Thoracic aorta (tissue), 2 donors: ENCODE measurements at places on chromosomes 12 and 14.

DNA sequence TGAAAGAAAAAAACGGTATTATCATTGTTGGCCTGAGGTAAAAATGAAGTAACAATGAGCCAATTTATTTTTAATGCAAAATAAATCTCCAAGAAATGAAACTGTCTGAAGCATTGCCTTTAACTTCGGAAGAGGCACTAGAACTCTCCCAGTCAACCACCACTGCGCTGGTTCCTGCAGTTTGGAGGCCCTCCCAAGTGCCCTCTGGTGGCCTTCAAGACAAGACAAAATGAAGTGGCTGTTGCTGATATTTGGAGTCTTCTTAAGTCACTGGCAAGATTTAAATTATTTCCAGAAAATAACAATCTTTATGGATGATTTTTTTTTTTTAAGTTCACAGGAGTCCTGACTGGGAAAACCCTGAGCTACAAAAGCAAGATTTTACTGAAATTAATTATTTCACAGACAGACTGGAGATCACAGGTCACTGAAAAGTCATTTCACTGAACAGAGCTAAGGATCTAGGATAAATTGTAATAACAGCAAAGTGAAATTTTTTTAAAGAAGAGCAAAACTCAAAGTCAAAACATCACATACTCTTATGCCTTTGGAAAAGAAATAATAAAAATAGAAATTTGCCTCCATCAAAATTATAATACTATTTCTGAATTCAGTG, 58.2 kb downstream of the DICER1 start:
- DNase-seq: no peak

- no peak for DNase-seq
These were observed 22.4 kb downstream of the ASB2 start for GRCh38 chr14:93953739-93954515.

- DNase-seq: no peak
These were observed 19.5 kb upstream of the GAS2L3 start for GRCh38 chr12:100553936-100554335.

DNA sequence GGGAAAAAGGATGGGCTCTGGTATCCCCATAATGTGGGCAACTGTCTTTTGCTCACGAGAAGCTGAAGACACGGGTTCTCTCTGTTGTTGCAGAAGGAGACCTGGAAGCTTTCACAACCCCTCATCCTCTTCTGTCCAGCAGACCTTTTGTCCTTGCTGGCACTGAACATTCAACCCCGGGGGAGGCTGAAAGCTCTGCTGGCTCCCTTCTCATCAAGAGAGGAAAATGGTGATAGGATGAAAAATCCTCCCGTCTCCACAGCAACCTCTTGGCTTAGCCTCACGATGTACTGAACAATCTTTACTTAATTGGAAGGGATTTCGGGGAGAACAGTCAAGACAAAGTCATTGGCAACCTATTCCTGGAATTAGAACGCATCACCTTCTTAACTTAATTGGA, 39.0 kb downstream of the ELK3 start:
- DNase-seq: no peak

- DNase-seq: no peak
These were observed 326.1 kb downstream of the NAV3 start for GRCh38 chr12:78156751-78157150.

- no peak for DNase-seq
These were observed 41.2 kb upstream of the FKBP4 start for GRCh38 chr12:2753536-2753935.

DNA sequence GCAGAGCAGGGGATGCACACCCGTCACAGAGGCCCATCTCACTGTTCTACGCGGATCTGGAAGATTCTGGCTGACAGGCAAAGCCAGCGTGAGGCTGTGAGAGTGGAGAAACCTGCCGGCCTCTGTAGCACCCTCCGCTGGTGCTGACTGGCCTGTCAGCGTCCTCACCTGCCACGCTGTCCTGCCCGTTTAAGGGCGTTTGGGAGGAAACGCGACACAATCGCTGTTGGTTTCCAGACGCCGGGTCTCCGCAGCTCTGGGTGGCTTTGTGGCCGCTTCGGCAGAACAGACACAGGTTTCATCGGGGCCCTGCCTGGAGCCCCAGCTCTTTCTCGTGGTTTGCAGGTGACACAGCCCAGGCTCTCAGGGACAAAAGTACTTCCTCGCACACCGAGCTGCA, 70.6 kb downstream of the NOC4L start:
- no peak for DNase-seq

GRCh38 chr12:115172521-115172920, 488.5 kb upstream of the TBX3 start:
- no peak for DNase-seq

GRCh38 chr12:67068761-67069450, 200.3 kb upstream of the CAND1 start:
- no peak for DNase-seq

DNA sequence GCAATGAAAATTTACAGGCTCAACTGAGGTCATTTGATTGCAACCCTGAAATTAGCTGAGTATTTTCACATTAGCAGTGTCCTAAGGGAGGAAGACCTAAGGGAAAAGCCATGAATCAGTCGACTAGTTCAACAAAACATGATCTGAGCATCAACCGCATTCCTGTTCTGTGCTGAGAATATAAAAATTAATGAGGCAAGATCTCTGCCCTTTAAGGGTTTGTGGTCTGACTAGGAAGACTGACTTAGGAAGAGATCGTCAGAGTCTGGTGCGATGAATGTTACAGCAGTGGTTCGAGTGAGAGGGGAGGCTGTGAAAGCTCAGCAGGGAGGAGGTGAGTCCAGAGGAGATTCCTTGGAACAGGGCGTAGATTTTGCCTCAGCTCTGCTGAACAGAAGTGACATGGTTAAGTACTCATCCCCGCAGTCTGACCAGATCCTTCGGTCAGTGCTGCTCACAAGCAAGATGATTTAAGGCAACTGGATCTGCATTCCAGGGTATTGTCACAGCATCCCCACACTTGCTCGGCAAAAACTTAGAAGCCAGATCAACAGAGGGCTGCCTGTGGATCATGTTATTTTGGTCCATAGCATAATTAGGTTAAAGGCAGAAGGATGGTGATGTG, 49.6 kb downstream of the BMAL2 start:
- no peak for DNase-seq

DNA sequence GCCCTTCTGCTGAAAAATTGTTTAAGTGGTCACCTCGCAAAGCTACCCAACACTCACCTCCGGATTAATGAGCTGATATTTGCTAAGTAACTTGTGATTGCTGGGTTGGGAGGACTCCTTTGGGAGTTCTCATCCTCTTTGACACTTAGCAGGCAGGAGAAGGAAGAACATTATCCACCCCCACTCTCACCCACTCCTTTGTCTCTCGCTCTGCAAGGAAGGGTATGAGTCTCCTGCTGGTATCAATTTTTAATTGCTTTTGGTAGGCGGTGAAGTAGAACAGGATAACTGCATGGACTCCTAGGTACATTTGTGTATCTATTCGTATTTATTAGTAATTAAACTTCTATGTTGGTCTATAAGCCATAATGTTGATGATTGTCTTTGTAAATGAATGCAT, 6.9 kb upstream of the ABHD12B start:
- DNase-seq: no peak

- no peak for DNase-seq
These were observed 15.3 kb downstream of the RNASE2 start for GRCh38 chr14:20970647-20970982.

GRCh38 chr12:92064422-92064821, 81.2 kb downstream of the BTG1 start:
- no peak for DNase-seq

GRCh38 chr14:91202234-91202974, 42.1 kb downstream of the GPR68 start:
- DNase-seq: no peak

DNA sequence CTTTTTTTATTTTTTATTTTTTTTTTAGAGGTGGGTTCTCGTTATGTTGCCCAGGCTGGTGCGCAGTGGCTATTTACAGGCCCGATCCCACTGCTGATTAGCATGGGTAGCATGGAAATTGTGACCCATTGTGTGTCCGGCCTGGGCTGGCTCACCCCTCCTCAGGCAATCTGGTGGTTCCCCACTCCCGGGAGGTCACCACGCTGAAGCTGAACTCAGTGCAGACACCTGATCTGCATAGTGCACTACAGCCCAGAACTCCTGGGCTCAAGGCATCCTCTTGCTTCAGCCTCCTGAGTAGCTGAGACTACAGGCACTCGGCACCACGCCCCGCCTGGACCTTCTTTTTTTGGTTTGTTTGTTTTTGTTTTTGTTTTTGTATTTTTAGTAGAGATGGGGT, 5.5 kb upstream of the CD4 start:
- DNase-seq: no peak

DNA sequence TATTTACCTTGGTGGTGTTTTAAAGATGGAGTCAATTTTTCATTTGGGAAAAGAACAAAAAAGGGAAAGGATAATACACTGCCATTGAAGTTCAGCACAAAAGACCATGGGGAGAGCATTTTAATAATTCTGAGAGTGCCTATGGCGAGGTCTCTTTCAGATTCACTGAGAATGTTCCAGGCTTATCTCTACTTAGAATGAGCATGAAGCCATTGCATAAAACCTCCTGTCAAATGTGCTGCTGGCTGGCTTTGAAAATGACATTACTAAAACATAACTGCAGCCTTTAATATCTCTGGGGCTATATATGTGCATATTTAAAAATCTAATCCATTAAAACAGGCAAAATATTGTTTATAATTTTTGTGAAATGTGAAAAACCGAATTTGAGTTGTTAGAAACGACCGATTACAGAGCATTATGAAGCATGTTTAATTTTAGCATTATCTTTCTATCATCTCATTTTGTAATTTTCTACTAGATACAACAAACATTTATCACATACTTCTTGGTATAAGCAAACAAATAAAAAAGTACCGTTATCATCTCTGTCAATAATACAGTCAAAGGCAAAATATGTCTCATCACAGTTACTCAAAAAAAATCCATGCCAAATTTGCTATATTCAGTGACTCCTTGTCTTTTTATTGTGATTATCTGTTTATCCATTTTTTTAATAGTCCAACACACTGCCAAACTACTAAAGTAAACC, 45.7 kb upstream of the YARS2 start:
- no peak for DNase-seq

DNA sequence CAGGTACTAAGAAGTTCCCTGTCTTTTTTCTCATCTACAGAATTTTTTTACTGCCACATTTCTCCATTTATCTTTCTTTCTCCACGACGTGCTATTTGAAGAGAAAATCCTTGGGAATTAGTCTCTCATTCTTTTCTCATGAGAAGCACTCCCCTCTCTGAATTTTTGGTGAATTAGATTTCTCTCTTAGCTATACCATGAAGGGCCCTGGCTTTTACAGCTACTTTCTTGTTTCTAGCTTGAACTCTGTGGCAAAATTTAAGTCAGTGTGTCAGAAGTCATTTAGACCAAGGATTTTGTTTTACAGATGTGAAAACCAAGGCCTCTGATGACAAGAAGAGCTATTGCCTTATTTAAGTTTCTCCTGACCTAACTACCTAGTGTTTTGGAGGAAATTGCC, 213.1 kb downstream of the AEBP2 start:
- DNase-seq: no peak

DNA sequence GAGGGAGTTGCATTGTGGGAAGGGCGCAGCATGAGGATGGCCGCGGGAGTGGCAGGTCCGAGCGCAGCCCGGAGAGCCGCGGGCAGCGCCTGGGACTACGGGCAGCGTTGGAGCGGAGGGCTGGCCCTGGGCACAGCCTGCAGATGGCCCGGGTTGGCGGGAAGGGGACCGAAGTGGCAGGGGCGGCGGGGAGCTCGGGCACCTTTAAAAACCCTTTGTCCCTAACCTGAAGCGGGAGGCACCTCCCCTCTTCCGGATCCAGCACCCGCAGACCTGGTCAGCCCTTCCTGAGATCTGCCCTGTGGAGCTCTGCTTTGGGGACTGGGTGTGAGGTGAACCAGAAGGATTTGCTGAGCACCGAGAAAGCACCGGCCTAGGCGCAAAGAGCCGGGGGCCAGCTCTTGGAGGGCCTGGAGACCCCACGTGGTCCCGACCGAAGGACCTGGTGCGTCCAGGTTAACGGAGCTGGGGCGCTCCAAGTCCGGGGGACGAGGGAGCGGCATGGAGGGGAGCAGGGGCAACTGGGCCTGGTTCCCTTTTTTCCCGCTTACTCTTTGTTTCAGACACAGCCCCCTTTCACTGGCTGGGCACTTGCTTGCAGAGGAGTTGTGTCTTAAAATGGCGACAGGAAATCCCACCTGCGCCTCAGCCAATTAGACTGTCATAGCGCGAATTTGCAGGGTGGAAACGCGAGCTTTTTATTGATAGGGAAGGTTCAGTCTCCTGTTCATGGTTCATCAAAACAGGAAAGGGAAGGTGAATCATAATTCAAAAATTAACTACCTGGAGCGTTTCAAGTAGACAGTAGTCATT, 792 bp upstream of the SLC38A1 start:
- DNase-seq: no peak

- DNase-seq: no peak
These were observed 56.7 kb downstream of the PPM1H start for GRCh38 chr12:62878211-62878610.

- DNase-seq: no peak
These were observed 62.0 kb upstream of the PYGL start for GRCh38 chr14:51006324-51006723.

GRCh38 chr14:95659293-95659989, 26.8 kb upstream of the TCL1B start:
- no peak for DNase-seq

DNA sequence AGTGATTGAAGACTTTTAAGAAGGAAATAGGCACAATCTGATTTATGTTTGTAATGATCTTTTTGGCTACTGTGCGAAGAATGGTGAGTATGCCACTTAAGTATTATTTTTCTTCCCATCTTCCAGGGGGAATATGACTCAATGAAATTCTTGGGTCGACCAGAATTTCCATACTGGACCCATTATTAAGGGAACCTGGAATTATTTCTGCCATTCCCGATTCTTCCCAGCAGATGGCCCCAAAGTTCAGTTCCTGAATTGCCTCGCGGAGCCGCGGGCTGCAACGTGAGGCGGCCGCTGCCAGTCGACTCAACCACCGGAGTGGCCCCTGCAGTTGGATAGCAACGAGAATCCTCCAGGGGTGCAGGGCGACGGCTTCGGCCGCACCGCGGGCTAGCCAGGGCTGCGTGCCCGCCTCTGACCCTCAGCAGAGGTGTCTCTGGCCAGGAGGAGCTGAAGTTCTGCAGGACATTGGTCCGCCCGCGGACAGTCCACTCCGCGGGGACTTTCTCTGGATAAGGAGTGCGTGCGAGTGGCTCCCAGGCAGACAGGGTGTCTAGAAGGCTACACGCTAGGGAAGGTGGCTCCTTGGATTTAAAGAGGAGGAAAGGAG, 628 bp upstream of the TSHR start:
- peak; percentile 37 for DNase-seq

GRCh38 chr12:3671330-3672112, 81.4 kb downstream of the CRACR2A start:
- DNase-seq: no peak

GRCh38 chr12:88418856-88419497, 161.3 kb downstream of the KITLG start:
- no peak for DNase-seq
